A375 (cell line): ENCODE measurements at places on chromosomes 13 and 19. TPM values are rescaled to one million over a fixed set of nuclear protein-coding genes. Genes with fewer than 3 reads are reported as not detected.

The CD79A gene
- not detected in 2 replicates for total RNA-seq

The RETN gene
- not detected in 2 replicates for total RNA-seq

The MYPOP gene
- 3.3 and 3.5 TPM in 2 replicates for total RNA-seq

The TARM1 gene
- 0.45 TPM in 1 of 2 replicates, not detected in the other for total RNA-seq

The ERCC1 gene
- 218 and 262 TPM in 2 replicates for total RNA-seq

The FCER2 gene
- 0.34 and 0.41 TPM in 2 replicates for total RNA-seq

The IZUMO2 gene
- total RNA-seq = not detected in 2 replicates

The ALG11 gene
- total RNA-seq = 15.0 and 20.5 TPM in 2 replicates
